Pancreas (tissue), 10 donors: ENCODE measurements at places on chromosomes 2 and 18. TPM values are rescaled to one million over a fixed set of nuclear protein-coding genes. Genes with fewer than 3 reads are reported as not detected.

GRCh38 chr2:113069676-113070605 is 2.2 kb downstream of the IL1F10 start:
- H3K4me3 ChIP-seq, result no peak overlapping the region
- no peaks in the 10 kb centered on the region for H3K36me3 ChIP-seq
- H3K27ac ChIP-seq, result no peak overlapping the region
- DNase-seq, result no peak
- H3K4me1 ChIP-seq, result no peaks in the 10 kb centered on the region
- H3K27me3 ChIP-seq, result no peaks in the 10 kb centered on the region

- no peaks in the 10 kb centered on the region for H3K4me1 ChIP-seq
- H3K27me3 ChIP-seq, result no peaks in the 10 kb centered on the region
- H3K4me3 ChIP-seq, result no peak overlapping the region
- H3K36me3 ChIP-seq, result no peaks in the 10 kb centered on the region
Measured at GRCh38 chr2:182447863-182448262, 21.0 kb upstream of the PDE1A start.

GRCh38 chr2:230708204-230708603 is 4.4 kb upstream of the CAB39 start:
- no peak overlapping the region for H3K4me3 ChIP-seq
- H3K27ac ChIP-seq, result no peak overlapping the region
- no peaks in the 10 kb centered on the region for H3K27me3 ChIP-seq
- DNase-seq, result no peak
- no peaks in the 10 kb centered on the region for H3K4me1 ChIP-seq
- no peaks in the 10 kb centered on the region for H3K36me3 ChIP-seq

DNA sequence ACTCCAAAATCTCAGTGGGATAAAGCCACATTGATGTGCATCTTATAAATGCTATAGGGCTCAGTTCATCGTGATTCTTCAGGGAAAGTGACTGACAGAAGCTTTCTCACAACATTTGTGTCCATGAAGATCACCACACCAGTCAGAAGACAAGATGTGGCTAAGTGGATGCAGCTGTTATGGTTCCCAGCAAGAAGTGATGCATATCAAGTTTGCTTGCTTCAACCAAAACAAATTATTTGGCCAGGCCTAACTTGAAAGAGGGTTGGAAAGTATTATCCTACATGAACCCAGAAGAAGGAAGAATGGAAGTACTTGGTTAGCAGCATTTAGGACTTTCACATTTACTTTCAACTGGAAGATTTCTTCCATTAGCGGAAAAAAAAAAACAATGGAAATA is 210.0 kb upstream of the ACVR2A start:
- no peak overlapping the region for H3K27ac ChIP-seq
- no peaks in the 10 kb centered on the region for H3K27me3 ChIP-seq
- H3K4me3 ChIP-seq, result no peak overlapping the region
- no peaks in the 10 kb centered on the region for H3K4me1 ChIP-seq
- no peaks in the 10 kb centered on the region for H3K36me3 ChIP-seq

GRCh38 chr2:101883860-101884259 is 107.9 kb upstream of the IL1R2 start:
- no peaks in the 10 kb centered on the region for H3K4me1 ChIP-seq
- peaks cover 11% of the 10 kb centered on the region for H3K36me3 ChIP-seq
- DNase-seq, result no peak
- no peak overlapping the region for H3K27ac ChIP-seq
- no peak overlapping the region for H3K4me3 ChIP-seq

DNA sequence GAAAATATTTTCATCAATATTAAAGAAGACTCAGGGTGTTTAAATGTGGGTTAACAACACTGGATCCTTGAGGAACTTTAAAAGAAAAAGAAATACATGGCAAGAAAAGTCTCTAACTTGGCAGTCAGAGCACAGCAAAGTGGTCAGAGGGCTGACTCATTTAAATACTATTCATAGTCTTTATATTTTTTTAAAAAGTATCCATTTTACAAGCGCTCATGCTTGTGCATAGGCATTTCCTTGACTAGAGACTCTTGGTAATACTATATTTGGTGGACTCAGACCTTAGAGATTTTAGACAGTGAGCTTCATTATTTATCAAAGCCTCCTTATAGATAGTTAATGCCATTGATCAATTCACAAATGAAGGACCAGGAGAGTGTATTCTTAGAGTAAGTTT is 110.2 kb downstream of the ABCA12 start:
- H3K4me3 ChIP-seq, result no peak overlapping the region
- H3K27ac ChIP-seq, result no peak overlapping the region
- DNase-seq, result no peak
- H3K27me3 ChIP-seq, result no peaks in the 10 kb centered on the region

GRCh38 chr2:70990216-70990615 is 4.5 kb downstream of the TEX261 start:
- DNase-seq, result no peak
- H3K27me3 ChIP-seq, result no peaks in the 10 kb centered on the region
- H3K4me1 ChIP-seq, result no peaks in the 10 kb centered on the region
- no peak overlapping the region for H3K27ac ChIP-seq

DNA sequence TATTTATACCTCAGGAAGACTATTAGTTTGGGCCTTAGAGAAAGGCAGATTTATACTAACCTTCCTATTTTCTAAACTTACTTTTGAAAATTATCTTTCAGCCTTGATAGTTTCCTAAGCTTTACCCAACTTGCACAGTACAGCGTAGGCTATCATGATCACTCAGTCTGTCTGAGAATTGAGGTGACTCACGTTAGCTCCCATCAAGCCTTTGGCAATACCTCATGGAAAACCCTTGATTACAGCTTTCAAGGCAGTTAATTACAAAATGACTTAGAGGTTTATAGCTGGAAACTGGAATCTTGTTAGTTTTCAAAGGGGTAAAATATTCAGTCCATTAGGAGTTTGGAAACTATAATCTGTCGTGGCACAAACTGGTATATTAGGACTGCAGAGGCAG is 26.4 kb upstream of the ARMC9 start:
- H3K27me3 ChIP-seq, result no peaks in the 10 kb centered on the region
- H3K4me1 ChIP-seq, result no peaks in the 10 kb centered on the region
- no peak overlapping the region for H3K4me3 ChIP-seq
- no peak for DNase-seq

GRCh38 chr2:229133155-229133772 is 137.8 kb downstream of the PID1 start:
- no peaks in the 10 kb centered on the region for H3K36me3 ChIP-seq
- H3K27ac ChIP-seq, result no peak overlapping the region
- H3K4me3 ChIP-seq, result no peak overlapping the region
- DNase-seq, result peak; percentile 25
- no peaks in the 10 kb centered on the region for H3K27me3 ChIP-seq

- no peaks in the 10 kb centered on the region for H3K4me1 ChIP-seq
- no peaks in the 10 kb centered on the region for H3K36me3 ChIP-seq
- no peak overlapping the region for H3K27ac ChIP-seq
Measured at GRCh38 chr2:40213619-40214018, 238.3 kb downstream of the SLC8A1 start.

DNA sequence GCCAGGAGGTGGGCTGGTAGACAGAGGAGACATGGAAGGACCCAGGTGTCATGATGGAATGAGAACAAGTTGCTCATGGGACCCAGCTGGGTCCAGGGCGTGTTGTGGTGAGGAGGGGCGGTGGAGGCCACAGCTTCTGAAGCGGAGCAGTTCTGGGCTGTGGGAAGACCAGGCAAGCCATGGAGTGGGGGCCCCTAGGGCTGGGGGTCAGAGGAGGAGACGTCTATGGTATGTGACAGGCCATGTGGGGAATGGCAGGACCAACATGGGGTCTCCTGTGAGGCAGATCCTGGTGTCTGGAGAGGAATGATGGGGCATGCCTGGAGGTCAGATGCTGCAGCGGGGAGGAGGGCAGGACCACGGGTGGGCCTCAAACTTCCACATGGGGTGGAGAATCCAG is 16.9 kb downstream of the MYO7B start:
- no peaks in the 10 kb centered on the region for H3K27me3 ChIP-seq
- no peak overlapping the region for H3K27ac ChIP-seq
- no peaks in the 10 kb centered on the region for H3K36me3 ChIP-seq
- DNase-seq, result no peak

DNA sequence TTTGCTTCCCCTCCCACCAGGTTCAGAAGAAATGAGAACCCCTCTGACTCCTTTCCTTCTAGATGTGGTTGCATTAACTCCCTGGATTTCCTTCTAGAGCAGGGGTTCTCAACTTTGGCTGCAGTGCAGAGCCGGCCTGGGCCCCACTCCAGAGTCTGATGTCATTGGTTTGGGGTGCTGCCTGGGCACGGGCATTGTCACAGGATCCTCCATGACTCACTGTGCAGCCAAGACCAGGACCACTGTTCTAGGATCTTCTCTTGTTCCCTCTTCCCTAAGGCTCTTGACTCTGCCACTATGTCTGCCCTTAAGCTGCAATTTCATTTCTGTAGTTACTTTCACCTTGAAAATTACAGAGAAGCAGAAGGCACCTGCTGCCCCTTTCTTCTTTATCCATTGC is 31.8 kb downstream of the TBC1D8 start:
- H3K4me3 ChIP-seq, result no peak overlapping the region
- peaks cover 36% of the 10 kb centered on the region for H3K4me1 ChIP-seq
- H3K36me3 ChIP-seq, result no peaks in the 10 kb centered on the region
- peak overlapping the region; percentile 82 for H3K27ac ChIP-seq
- H3K27me3 ChIP-seq, result no peaks in the 10 kb centered on the region

- no peak overlapping the region for H3K4me3 ChIP-seq
- no peak for DNase-seq
- no peaks in the 10 kb centered on the region for H3K36me3 ChIP-seq
- H3K4me1 ChIP-seq, result peaks cover 6% of the 10 kb centered on the region
- H3K27me3 ChIP-seq, result no peaks in the 10 kb centered on the region
Measured at GRCh38 chr18:11871501-11871900, 20.3 kb downstream of the CHMP1B start.

DNA sequence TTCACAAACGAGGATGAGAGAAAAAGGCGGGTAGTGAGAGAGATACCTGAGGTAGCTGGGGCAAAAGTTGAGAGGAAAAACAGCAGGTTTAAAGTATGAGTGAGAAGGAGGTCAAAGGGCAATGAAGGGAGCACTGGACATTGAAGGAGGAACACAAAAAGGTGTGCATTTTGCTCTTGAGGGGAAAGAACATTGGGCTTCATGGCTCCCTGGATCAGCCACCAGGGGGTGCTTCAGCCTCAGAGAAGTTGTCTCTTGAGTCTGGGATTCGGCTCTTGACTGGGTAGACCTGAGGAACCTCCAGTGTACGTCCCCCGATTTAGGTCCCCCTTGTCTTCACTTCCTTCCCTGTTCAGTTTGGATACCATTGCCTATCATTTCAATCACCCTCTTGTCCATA is 128.5 kb downstream of the RAPGEF4 start:
- H3K4me3 ChIP-seq, result no peak overlapping the region
- H3K4me1 ChIP-seq, result peaks cover 13% of the 10 kb centered on the region
- H3K27me3 ChIP-seq, result no peaks in the 10 kb centered on the region
- H3K27ac ChIP-seq, result no peak overlapping the region

DNA sequence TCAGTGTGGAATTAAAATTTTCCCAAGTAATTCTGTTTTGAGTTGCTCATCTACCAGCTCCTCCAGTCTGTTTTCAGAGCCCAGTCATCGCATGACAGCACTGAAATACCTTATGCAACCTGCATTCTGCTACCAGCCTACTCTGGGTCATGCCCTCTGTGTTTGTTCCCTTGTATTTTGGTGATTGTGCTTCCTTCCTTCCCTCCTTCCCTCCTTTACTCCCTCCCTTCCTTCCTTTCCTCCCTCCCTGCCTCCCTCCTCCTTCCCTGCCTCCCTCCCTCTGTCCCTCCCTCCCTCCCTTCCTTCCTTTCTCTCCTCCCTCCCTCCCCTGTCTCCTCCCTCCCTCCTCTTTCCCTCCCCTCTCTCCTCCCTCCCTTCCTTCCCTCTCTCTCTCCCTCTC is 289.6 kb downstream of the CDH2 start:
- H3K4me1 ChIP-seq, result no peaks in the 10 kb centered on the region
- H3K4me3 ChIP-seq, result no peak overlapping the region
- H3K36me3 ChIP-seq, result no peaks in the 10 kb centered on the region
- H3K27me3 ChIP-seq, result no peaks in the 10 kb centered on the region
- H3K27ac ChIP-seq, result no peak overlapping the region
- DNase-seq, result no peak

DNA sequence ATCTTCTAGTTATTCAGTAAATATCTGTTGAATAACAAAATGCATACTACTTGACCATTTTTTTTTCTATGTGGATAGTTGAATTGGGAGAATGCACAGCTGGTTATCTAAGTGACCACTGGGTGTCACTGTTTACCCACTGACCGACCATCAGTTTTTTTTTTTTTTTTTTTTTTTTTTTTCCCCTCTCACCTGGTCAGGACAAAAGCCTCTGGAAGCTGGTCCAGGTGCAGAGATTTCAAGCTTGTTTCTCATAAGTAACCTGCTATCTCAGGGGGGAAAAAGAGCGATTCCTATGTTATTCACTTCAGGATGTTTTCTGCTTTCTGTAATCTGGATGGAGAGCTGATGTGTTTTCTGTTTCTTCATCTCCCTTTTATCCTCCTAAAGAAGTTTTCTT is 256.0 kb downstream of the DCDC2C start:
- no peaks in the 10 kb centered on the region for H3K4me1 ChIP-seq
- no peak overlapping the region for H3K27ac ChIP-seq

DNA sequence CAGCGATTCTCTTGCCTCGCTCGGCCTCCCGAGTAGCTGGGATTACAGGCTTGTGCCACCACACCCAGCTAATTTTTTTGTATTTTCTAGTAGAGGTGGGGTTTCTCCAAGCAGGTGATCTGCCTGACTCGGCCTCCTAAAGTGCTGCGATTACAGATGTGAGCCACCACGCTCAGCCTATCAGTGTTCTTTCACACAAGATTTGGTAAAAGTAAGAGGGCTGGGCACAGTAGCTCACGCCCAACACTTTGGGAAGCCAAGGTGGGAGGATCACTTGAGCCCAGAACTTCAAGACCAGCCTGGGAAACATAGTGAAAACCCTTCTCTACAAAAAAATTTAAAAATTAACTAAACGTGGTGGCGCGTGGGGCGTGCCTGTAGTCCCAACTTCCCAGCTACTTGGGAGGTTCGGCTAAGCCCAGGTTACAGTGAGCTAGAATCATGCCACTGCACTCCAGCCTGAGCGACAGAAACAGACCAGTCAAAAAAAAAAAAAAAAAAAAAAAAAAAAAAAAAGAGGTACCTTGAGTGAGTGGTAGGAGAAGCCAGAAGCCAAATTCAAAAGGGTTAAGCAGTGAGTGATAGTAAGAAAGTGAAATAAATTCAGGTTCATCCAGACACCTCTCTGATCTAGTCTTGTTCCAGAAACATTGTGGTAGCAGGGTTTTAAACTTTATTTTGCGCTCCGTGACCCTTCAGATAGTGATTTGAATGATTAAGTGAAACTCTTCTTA is 981 bp downstream of the MRPL53 start:
- H3K27me3 ChIP-seq, result no peaks in the 10 kb centered on the region
- DNase-seq, result no peak
- no peaks in the 10 kb centered on the region for H3K36me3 ChIP-seq
- peak overlapping the region; percentile 69 for H3K4me3 ChIP-seq
- peak overlapping the region; percentile 86 for H3K27ac ChIP-seq
- peaks cover 7% of the 10 kb centered on the region for H3K4me1 ChIP-seq

- no peak overlapping the region for H3K4me3 ChIP-seq
- H3K27ac ChIP-seq, result no peak overlapping the region
- no peaks in the 10 kb centered on the region for H3K4me1 ChIP-seq
- no peaks in the 10 kb centered on the region for H3K36me3 ChIP-seq
- H3K27me3 ChIP-seq, result no peaks in the 10 kb centered on the region
Measured at GRCh38 chr2:219133976-219134375, 26.6 kb downstream of the NHEJ1 start.

Gene RNF125
- 1.6 TPM for total RNA-seq

Gene MROH2A
- total RNA-seq, result not detected

Gene DNAJC27
- total RNA-seq, result 4.7 TPM

Gene MAL
- 0.25 TPM for total RNA-seq

Gene PAIP2B
- total RNA-seq, result 67.4 TPM

Gene CPLX4
- total RNA-seq, result not detected

Gene VWA3B
- not detected for total RNA-seq

Gene HTR2B
- total RNA-seq, result 0.09 TPM

Gene GCG
- 92.8 TPM for total RNA-seq

Gene SELENOI
- total RNA-seq, result 8.2 TPM

Gene FAM124B
- 0.29 TPM for total RNA-seq
